RWPE1 (cell line): ENCODE measurements at places on chromosomes 2 and 18.

GRCh38 chr2:109194620-109194937 is 65.6 kb downstream of the SH3RF3 start:
- no peak for DNase-seq

DNA sequence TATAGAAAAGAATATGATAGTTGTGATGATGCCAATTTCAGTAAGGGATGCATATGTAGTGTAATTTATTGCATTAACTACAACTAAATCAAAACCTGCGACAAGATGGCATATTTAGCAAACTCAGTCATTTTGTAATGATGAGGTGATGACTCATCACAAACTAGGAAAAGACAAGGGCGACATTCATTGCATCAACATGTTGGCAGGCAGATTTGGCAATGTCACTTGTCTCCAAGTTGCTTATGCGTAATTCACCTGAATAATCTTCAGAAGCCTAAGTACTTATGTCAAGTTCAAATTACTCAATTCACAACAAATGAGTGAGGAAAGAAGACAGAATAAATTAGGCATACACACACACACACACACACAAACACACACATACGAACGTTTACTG is 273.2 kb upstream of the RGPD4 start:
- DNase-seq = no peak

GRCh38 chr2:73156539-73157124 is 43.9 kb upstream of the RAB11FIP5 start:
- DNase-seq = no peak

- no peak for DNase-seq
Observed at GRCh38 chr2:132664096-132664495, 5.9 kb downstream of the LYPD1 start.

DNA sequence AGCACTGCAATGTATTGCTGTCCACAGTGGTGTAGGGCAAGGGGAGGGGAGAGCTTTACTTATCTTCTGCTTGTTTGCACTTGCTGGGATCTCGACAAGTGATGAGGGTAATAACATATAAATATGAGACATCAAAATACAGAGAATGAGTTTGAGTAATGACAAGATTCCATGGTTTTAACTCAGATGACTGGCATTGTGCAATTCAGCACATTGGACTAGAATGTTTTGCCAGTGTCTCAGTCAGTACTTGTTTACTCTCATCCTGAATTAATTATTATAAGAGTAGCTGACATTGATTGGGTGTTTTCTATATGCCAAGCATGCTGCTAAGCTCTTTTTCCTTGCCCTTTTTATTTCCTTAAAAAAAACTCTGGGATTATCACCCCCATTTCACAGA is 306.7 kb upstream of the MMADHC start:
- no peak for DNase-seq

DNA sequence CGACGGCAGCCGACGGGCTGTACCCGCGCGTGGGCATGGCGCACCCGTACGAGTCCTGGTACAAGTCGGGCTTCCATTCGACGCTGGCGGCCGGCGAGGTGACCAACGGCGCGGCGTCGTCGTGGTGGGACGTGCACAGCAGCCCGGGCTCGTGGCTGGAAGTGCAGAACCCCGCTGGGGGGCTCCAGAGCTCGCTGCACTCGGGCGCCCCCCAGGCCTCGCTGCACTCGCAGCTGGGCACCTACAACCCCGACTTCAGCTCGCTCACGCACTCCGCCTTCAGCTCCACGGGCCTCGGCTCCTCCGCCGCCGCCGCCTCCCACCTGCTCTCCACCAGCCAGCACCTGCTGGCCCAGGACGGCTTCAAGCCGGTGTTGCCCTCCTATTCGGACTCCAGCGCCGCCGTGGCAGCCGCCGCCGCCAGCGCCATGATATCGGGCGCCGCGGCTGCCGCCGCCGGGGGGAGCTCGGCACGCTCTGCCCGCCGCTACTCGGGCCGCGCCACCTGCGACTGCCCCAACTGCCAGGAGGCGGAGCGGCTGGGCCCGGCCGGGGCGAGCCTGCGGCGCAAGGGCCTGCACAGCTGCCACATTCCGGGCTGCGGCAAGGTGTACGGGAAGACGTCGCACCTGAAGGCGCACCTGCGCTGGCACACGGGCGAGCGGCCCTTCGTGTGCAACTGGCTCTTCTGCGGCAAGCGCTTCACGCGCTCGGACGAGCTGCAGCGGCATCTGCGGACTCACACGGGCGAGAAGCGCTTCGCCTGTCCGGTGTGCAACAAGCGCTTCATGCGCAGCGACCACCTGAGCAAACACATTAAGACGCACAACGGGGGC is 2.0 kb downstream of the SP9 start:
- peak; percentile 54 for DNase-seq

- peak; percentile 14 for DNase-seq
Observed at GRCh38 chr2:32246911-32247310, 17.8 kb downstream of the NLRC4 start.

- no peak for DNase-seq
Observed at GRCh38 chr2:203412546-203413331, 84.5 kb downstream of the ABI2 start.

DNA sequence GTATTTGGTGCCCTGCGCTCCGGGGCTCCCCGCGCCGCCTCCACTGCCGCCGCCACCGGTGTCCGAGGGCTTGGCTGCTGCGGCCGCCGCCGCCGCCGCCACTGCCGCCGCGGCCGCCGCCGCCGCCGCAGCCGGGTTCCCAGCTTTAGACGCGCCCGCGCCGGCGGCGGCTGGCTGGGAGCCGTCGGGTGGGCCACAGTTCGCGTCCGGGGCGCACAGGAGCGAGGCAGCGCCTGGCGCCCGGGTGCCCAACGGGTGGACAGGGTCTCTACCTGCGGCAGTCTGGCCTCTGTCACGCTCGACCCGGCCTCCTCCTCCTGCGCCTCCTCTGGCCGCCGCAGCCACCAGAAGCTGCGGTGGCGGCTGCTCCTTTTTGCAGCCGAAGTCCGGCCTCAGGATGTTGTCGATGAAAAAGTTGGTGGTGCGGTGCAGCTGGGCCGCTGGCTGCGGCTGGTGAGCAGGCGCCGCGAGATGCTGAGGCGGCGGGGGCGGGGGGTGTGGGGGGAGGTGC is 951 bp downstream of the EN1 start:
- no peak for DNase-seq

GRCh38 chr18:58604311-58604710 is 24.6 kb downstream of the ALPK2 start:
- DNase-seq = no peak

DNA sequence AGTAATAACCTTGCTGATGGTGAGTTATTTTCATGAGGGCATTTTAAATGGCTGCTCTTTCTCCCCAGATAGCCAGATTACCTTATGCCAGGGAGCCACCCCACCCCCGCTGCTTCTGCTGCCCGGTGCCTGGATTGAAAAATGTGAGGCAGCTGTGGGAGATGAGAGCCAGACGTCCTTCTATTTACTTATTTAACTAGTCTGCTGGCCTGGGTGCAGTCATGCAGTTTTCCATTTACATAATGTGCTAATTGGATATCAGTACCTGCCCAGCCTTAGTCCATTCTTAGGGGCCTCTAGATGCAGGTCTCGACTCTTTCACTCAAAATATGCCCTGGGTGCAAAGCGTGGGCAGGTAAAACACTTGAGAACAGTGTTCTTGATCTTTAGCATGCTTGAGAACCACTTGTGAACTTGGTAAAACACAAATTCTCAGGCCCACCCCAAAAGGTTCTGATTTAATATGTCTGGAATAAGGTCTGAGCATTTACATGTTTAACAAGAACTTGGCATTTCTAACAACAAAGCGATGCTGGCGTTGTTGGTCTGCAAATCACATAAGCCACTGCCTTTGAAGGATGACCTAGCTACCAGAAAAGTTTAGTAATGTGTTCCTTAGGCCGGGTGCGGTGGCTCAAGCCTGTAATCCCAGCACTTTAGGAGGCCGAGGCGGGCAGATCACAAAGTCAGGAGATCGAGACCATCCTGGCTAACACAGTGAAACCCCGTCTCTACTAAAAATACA is 154.3 kb downstream of the NRP2 start:
- no peak for DNase-seq

GRCh38 chr2:57656198-57656597 is 390.4 kb upstream of the VRK2 start:
- no peak for DNase-seq

DNA sequence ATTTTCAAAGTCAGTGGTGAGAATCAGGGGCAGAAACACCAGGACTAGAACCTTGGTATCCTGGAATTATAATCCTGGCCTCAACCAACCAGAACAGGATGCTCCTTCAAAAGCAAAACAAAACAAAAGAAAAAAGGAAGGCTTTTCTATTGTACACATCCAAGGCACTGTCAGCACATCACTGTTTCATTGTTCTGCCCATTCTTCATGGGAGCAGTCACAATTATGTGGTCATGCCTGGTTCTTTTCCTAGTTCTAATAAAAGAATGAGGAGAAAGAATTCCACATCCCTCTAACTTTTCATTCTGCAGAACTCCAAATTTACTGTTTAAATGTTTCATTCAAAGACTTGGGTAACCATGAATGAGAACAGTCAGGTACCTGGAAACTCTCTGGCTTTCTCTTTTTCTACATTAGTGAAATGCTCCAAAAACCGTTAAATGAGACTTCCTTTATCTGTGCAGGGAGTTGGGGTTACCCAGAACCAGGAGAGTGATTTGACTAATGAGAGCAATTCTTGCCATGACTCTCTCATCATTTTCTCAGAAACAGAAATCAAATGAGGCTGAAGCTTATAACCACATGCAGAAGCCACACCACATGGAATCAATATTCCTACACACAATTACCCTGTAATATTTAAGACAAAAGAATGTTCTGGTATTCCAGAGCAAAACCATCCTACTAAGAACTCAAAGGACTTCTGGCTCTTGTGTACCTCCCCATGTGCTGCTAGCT is 110.9 kb upstream of the CCDC150 start:
- DNase-seq = no peak

- no peak for DNase-seq
Observed at GRCh38 chr2:164777847-164778461, 63.7 kb downstream of the COBLL1 start.

DNA sequence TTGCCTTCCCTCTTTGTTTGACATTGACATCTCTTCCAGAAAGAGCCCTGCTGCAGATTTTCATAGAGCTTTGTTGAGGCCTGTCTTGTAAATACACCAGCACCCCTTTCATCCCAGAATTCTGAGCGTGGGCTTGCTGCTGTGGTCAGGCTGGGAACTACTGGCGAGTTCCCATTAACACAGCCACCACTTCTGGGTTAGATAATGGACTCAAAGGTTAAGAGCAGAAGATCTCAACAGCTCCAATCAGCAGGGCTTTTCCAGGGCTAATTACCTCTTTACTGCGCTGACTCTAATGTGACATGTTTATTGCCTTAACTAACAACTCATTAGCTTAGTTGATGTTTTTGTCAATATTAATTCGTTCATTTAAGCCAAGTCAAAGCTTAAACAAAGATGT is 235.9 kb upstream of the BOD1L2 start:
- no peak for DNase-seq

GRCh38 chr2:105455488-105456003 is 56.7 kb upstream of the FHL2 start:
- DNase-seq = peak; percentile 96
